ENCODE measurements at places on chromosomes 16 and 17. TPM values are rescaled to one million over a fixed set of nuclear protein-coding genes. Genes with fewer than 3 reads are reported as not detected.

MYH2 gene
- not detected for total RNA-seq

GRCh38 chr17:80774643-80775281 is 216.9 kb upstream of the CHMP6 start:
- no peak for DNase-seq

- no peak for DNase-seq
These were observed 22.2 kb upstream of the RPL13 start for GRCh38 chr16:89538286-89538685.

- DNase-seq, result no peak
These were observed 378.9 kb downstream of the PMP22 start for GRCh38 chr17:14886200-14886739.

C16orf54 gene
- not detected for total RNA-seq

Data from Calu3 (cell line).